Hippocampal formation (tissue), 2 donors: ENCODE measurements at places on chromosomes 16 and 17.

DNA sequence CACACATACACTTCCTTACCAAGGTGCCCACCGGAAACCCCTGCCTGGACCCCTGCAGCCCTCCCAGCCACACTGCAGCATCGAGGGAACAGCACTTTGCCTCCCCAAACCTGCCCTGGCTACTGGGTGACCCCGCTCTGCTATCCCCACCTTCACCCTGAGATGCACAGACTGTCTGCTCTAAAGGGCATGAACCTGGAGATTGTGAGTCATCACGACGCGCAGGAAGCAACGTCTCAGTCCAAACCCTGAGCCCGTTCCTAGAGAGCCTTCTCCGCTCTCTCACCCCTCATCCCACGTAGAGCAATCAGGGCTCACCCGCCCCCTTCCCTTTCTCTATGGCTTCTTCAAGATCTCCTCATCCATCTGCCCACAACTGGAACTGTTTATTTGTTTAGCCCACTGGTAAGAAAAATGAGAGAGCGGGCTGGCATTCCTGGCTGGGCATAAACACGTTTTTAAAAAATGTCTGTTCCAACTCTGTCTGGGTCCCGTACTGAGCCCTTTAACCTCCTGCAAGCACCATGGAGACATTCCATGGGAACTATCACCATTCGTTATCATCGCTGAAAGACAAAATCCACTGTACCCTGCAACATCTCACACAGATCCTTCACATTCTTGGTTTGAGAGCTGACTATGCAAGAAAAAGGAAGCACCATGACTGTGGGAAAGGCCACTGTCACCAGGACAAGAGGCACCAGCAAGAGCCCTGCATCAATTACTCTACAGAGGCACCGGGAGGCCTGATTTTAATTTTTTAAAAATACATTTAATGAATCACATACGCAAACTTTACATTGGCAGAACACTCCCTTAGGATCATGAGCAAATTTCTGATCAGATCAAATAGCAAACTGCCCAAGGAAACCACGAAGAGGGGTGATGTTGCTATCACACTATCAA is 28.2 kb downstream of the ZFHX3 start:
- no peak for DNase-seq

GRCh38 chr17:37086948-37087347 is 138.2 kb downstream of the AATF start:
- no peak for DNase-seq

DNA sequence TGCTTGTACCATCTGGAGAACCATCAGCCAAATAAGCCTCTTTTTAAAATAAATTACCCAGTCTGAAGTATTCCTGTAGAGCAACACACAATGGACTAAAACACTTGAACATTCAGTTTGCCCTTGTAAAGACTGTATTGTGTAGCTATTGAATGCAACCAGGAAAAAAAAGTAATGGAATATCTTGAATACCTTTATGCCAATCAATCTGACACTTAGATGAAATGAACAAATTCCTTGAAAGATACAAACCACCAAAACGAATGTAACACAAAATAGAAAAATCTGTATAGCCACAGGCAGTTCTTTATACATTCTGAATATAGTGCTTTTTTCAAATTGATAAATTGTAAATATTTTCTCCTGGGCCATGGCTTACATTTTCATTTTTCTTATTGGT is 63.3 kb upstream of the KCNJ16 start:
- no peak for DNase-seq

GRCh38 chr16:27353853-27354252 is 40.1 kb downstream of the IL4R start:
- no peak for DNase-seq

GRCh38 chr16:81863630-81864352 is 84.7 kb downstream of the PLCG2 start:
- DNase-seq = no peak

GRCh38 chr16:87471278-87472141 is 21.3 kb downstream of the ZCCHC14 start:
- no peak for DNase-seq
